Fibroblast of skin of abdomen (primary cell): ENCODE measurements at places on chromosomes 1 and 21.
A peak's percentile ranks its signal among the peaks of the same experiment; 100 is the strongest.

DNA sequence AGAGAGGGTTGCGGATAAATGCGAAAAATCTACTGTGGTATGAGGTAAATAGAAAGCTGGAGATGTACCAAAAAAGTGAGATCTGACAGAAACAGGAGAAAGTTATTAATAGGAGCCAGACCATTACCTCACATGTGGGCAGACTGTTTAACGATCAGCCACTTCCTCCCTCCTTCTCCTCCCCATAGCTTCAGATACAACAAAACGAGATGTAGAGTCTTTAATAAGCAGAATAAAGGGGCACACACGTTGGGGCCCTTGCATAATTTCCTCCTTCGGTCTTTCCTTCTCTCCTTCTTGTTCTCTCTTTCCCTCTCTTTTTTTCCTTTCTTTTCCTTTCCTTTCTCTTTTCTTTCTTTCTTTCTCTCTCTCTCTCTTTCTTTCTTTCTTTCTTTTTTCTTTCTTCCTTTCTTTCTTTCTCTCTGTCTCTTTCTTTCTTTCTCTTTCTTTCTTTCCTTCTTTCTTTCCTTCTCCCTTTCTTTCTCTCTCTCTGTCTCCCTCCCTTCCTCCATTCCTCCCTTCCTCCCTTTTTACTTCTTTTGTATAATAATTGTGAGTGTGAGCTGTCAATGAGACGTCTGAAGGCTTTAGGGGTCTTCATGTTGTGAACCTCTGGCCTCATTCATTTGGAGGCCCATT, 242.1 kb downstream of the GRIK1 start:
- peak; percentile 27 for DNase-seq

DNA sequence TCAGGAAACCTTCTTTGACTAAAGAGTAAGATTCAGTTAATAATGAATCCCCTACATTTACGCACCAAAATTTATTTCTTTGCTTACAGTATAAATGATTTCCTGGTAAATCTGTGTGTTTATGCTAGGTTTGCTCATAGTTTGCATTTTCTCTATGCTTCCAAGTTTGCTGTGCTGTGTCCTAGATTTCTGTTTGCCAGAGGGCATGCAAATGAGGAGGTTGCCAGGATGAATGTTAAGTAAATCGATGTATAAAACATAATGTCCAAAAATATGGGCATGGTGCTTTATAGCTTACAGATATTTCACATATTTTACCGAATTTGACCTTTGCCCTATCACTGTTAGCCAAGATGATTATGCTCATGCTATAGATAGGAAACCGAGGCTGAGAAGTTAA, 63.8 kb downstream of the TBX19 start:
- no peak for DNase-seq

DNA sequence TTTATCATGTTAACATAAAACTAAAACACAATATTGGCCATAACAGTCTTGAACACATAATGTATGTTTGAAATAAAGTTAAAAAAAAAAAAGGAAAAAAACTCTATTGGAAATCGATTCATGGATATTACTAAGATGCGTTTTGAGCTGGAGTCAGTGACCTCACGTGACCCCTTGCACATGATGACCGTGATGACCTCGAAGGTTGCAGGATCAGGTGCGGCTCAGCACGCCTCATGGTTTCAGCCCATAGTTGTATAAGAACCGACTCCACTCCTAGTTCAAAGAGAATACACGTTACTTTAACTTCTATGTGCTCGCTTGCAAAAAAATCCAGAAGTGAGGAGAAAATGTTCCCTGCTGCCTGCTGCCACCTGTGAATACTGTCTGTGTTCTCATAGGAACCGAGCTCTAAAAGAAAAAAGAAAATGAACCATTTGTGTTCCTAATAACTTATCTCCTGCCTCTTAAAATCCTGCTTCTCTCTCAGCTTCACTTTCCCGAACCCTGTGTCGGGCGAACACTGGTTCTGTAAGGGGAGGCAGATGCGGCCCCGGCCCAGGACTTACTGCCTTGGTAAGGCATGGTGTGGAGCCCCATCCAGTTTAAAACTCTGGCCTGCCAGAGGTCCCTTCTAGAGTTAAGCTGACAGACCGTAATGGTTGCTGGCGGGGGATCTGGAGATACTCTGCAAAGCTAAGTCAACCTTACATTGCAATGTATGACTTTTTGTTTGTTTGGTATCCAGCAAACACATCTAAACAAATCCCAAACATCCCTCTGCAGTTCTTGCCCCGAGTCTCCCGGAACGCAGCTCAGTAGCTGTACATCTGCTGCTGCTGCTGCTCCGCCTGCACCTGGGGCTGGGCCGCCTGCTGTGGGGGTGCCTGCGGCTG, 33.8 kb upstream of the RIPK4 start:
- DNase-seq = no peak

DNA sequence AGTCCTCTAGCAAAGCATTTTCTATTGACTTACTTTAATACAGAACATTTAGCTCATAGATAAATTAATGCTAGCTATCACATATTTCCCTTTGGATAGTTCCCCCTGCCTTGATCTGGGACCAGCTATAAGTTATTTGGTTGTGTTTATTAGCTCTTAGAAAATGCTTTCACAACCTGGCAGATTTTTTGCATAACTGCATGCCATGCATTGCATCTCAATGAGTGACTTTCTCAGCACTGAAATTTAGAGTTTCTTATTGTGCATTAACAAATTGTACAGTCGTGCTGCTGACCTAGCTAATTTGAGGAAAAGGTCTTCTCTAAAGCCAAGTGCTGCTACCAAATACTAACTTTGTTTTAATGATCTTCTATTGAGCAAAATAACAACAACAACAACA, 164.8 kb downstream of the PLPPR5 start:
- DNase-seq = peak; percentile 40

DNA sequence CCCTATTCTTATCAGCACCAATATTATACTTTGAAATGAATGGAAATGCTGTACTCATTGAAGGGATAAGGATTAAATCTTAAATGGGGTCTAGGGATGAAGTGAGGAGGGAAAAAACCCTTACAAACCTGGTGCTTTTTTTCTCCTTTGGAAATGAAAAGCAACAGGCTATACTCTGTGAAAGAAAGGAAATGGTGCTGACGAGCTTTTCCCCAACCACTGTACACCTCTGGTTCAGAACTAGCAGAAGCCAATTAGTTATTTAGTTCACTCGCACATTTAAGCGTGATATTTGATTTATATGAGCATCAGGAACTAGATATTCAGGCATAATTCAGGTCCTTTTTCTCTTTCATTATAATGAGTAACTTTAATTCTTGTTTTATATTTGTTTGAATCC, 74.5 kb upstream of the S1PR1 start:
- DNase-seq = no peak

- DNase-seq = peak; percentile 81
Measured at GRCh38 chr1:95033843-95034242, 38.9 kb downstream of the ALG14 start.

DNA sequence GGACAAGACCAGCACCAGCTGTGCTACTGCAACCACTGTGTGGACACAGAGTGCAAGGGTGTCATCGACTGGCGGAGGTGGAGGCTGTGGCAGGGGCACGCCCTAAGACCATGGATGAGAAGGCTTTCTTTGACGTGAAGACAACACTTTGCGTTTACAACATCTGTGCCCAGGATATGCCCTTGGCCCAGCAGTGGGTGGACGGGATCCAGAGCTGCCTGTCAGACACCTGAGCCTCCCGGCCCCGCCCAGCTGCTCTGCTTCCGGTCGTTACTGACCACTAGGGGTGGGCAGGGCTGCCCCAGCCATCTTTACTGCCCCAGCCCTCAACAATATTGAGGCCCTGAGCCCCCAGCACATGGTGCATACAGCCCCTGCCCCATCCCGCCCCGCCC, 21.4 kb upstream of the NPPB start:
- no peak for DNase-seq

GRCh38 chr1:64358692-64359091, 111.2 kb upstream of the CACHD1 start:
- no peak for DNase-seq

GRCh38 chr1:232383455-232384123, 246.3 kb downstream of the SIPA1L2 start:
- no peak for DNase-seq

DNA sequence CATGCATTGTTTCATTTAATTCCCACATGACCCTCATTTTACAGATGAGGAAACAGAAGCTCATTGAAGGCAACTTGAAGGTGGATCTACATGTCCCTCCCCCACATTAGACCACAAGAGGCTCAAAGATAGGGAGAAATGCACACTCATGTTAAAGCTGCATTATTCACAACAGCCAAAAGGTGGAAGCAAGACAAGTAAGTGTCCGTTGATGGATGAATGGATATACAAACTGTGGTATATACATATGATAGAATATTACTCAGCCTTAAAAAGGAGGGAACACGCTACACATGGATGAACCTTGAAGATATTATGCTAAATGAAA, 149.7 kb upstream of the JUN start:
- DNase-seq = peak; percentile 18
